GM12878 (cell line): ENCODE measurements at places on chromosomes 3 and 15.

DNA sequence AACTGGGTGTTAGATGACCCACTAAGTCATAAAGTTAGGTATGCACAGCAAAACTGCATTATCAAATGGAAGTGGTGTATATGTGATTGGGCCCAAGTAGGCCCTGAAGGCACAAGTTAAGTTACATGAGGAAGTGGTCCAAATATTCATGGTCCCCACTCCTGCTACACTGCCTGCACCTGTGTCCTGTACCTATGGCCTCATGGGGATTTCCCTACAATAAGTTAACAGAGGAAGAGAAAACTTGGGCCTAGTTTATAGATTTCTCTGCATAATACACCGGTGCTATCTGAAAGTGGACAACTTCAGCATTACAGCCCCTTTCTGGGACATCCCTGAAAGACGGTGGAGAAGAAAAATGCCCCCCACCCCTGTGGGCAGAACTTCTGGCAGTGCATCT lies 41.5 kb downstream of the STRIT1 start:
- no peaks in the 10 kb centered on the region for H3K36me3 ChIP-seq
- H3K27me3 ChIP-seq = no peaks in the 10 kb centered on the region
- DNase-seq = no peak
- no peaks in the 10 kb centered on the region for H3K4me1 ChIP-seq

- H3K27me3 ChIP-seq = no peaks in the 10 kb centered on the region
- no peaks in the 10 kb centered on the region for H3K4me1 ChIP-seq
- H3K27ac ChIP-seq = no peak overlapping the region
- H3K4me3 ChIP-seq = no peak overlapping the region
Measured at GRCh38 chr15:57694279-57694678, 12.2 kb upstream of the POLR2M start.

- H3K27ac ChIP-seq = no peak overlapping the region
- no peaks in the 10 kb centered on the region for H3K36me3 ChIP-seq
- H3K27me3 ChIP-seq = no peaks in the 10 kb centered on the region; the same call in 1 of the 2 replicates
- no peaks in the 10 kb centered on the region; the same call in 1 of the 2 replicates for H3K4me1 ChIP-seq
- no peak for DNase-seq
Measured at GRCh38 chr15:78830514-78831228, 19.4 kb upstream of the ADAMTS7 start.

- H3K27ac ChIP-seq = no peak overlapping the region
- DNase-seq = no peak
- H3K4me3 ChIP-seq = no peak overlapping the region
- H3K4me1 ChIP-seq = no peaks in the 10 kb centered on the region
- peaks cover 15% of the 10 kb centered on the region for H3K36me3 ChIP-seq
Measured at GRCh38 chr3:172329070-172329469, 119.2 kb downstream of the GHSR start.

- no peaks in the 10 kb centered on the region for H3K4me1 ChIP-seq
- H3K27ac ChIP-seq = no peak overlapping the region
- DNase-seq = no peak
- no peak overlapping the region for H3K4me3 ChIP-seq
- no peaks in the 10 kb centered on the region for H3K36me3 ChIP-seq
Measured at GRCh38 chr3:62539762-62540161, 166.4 kb upstream of the FEZF2 start.

DNA sequence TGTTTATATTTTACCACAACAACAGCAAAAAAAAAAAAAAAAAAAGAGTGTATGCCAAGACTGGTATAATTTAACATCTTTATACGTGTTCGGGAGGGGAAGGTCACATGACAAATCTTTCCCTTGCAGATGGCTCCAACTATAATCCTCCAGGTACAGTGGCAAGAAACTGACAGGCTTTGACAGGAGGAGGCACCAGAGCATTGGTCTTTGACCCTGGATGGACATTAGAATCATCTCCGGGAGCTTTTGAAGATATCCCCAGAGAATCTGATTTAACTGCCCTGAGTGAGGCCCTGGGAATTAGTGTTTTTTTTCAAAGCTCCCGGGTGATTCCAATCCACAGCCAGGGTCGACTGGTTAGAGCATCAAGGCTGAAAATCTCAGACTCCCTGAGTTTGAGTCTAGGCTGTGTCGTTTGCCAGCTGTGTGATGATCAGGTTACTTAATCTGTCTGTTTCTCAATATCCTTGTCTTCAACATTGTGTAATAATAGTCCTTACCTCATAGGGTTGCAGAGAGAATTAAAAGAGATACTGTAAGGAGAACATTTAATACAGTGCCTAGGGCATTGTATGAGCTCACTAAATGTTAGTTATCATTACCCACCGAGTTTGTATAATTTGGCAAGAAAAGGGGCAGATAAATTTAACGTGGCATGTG lies 8.9 kb upstream of the SEMA5B start:
- DNase-seq = no peak
- H3K36me3 ChIP-seq = no peaks in the 10 kb centered on the region
- no peak overlapping the region for H3K27ac ChIP-seq
- no peaks in the 10 kb centered on the region for H3K4me1 ChIP-seq
- peaks cover 10% of the 10 kb centered on the region for H3K27me3 ChIP-seq

DNA sequence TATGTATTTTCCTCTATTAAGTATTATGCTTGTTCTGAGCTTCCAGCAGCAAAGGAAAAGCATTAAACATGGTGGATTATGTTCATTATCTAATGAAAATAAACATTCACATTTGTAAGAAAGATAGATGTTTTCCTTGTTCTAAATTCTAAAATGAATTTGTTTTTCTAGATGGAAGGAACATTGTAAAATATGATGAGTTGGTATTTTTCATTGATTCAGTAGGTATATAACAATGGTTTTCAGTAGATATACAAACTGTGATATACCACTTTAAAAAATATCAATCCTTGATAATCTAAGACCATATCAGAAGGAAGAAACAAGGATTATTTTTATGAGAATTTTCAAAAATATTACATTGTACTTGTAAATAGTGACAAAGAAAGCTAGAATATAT lies 290.6 kb upstream of the GOLIM4 start:
- no peak overlapping the region for H3K4me3 ChIP-seq
- H3K4me1 ChIP-seq = no peaks in the 10 kb centered on the region
- DNase-seq = no peak
- H3K27ac ChIP-seq = no peak overlapping the region
- H3K36me3 ChIP-seq = no peaks in the 10 kb centered on the region

DNA sequence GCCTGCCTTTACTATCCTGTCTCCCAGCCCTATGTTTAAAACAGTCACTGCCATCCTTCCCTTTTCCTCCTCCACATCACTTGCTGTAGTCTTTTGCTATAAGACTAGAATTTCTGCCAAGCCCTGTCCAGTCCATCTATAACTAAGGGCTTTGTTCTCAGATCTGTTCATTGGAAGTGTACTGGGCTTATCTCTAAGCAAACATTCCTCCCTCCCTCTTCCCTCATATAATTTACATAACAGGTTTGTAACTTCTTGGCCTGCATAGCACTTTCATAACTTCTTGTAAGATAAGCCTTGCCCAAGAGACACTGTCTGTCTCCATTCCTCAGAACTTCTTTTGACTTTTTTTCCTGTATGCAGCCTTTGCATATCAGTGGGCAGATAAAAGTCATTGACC lies 16.7 kb downstream of the TPRG1 start:
- H3K4me3 ChIP-seq = no peak overlapping the region
- H3K36me3 ChIP-seq = no peaks in the 10 kb centered on the region
- no peaks in the 10 kb centered on the region for H3K4me1 ChIP-seq
- H3K27ac ChIP-seq = no peak overlapping the region
- no peaks in the 10 kb centered on the region for H3K27me3 ChIP-seq
- DNase-seq = no peak

DNA sequence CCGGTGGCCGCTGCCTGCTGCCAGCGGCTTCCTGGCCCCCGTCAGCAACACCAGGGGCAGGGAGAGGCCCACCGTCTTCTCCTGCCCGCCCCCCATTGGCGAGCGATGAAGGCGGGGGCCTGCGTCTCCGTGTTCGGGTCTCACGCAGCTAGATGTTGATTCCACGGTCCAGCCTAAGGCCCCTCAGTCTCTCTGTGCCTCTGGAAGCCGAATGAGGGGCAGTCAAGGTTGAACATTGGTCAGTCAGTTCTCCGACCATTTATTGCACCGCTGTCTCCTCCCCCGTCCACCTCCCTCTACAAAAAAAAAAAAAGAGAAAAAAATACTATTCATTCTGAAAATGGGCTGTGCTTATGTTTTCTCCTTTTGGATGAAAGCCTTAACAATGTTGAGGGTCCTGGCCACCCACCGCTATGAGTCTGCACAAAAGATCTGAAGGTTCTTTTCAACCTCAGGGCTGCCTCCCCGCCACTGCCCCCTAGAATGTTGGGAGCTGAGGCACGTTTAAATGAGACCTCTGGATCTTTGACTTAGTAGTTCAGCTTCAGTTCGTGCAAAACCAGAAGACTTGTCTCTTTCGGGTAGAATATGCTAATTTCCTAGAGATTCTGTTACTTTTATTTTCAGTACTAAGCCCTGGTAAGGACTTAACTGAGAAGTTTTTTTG lies 736 bp downstream of the IREB2 start:
- H3K36me3 ChIP-seq = no peaks in the 10 kb centered on the region
- H3K27me3 ChIP-seq = no peaks in the 10 kb centered on the region
- peak overlapping the region; percentile 98 for H3K4me3 ChIP-seq
- H3K4me1 ChIP-seq = 0 out of 2 replicates have a peak, but pooled peaks cover 8% of the 10 kb centered on the region
- peak overlapping the region; percentile 95 for H3K27ac ChIP-seq

GRCh38 chr3:191412759-191413158 lies 48.2 kb upstream of the PYDC2 start:
- DNase-seq = no peak
- H3K27ac ChIP-seq = no peak overlapping the region
- no peaks in the 10 kb centered on the region for H3K36me3 ChIP-seq
- H3K27me3 ChIP-seq = no peaks in the 10 kb centered on the region
- H3K4me3 ChIP-seq = no peak overlapping the region

GRCh38 chr15:56207092-56207491 lies 36.6 kb downstream of the RFX7 start:
- peak overlapping the region; percentile 66; the same call in 1 of the 2 replicates for H3K27ac ChIP-seq
- H3K4me1 ChIP-seq = peaks cover 28% of the 10 kb centered on the region
- no peak overlapping the region for H3K4me3 ChIP-seq
- H3K36me3 ChIP-seq = no peaks in the 10 kb centered on the region

GRCh38 chr15:60195611-60196010 lies 191.5 kb downstream of the FOXB1 start:
- DNase-seq = no peak
- no peaks in the 10 kb centered on the region for H3K4me1 ChIP-seq
- H3K4me3 ChIP-seq = no peak overlapping the region
- H3K27ac ChIP-seq = no peak overlapping the region

DNA sequence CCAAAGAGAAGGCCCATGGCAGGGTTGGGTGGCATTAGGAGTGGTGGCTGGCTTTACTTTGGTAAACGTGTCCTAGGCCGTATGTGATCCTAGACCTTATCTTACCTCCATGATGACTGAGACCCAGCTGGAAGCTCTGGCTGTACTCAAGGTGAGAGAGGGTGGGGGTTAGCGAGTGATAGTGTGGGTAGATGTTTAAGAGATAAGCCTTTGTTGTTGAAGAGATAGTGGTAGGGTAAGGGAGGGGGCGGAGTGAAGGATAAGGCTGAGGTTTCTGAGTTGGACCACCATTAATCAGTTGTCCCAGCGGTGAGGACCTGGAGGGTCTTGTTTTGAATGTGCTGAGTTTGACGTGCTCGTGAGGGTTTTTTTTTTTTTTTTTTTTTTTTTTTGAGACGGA lies 61.5 kb upstream of the ULK4 start:
- H3K4me1 ChIP-seq = peaks cover 28% of the 10 kb centered on the region
- no peaks in the 10 kb centered on the region for H3K27me3 ChIP-seq
- DNase-seq = no peak

GRCh38 chr15:86764021-86764420 lies 684.4 kb downstream of the AGBL1 start:
- DNase-seq = no peak
- H3K4me1 ChIP-seq = no peaks in the 10 kb centered on the region
- no peaks in the 10 kb centered on the region for H3K36me3 ChIP-seq
- H3K4me3 ChIP-seq = no peak overlapping the region
- no peaks in the 10 kb centered on the region for H3K27me3 ChIP-seq

DNA sequence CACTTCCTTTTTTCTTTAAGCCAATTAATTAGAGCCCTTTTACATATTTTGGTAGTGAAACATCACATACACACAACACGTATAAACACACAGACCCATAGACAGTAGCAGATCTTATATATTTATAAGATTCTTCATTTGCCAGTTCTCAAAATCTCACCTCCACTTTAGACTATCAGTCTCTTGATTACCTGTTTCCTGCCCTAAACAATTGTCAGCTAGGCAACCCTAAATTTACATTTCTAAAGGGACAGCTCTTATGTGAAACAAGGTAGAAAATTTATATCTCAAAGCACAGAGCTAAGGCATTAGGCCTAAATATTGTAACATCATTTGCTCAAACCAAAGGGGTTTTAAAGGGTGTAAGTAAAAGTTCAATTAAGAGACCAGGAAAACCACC lies 28.9 kb downstream of the SETMAR start:
- H3K27me3 ChIP-seq = no peaks in the 10 kb centered on the region
- H3K4me3 ChIP-seq = no peak overlapping the region

- DNase-seq = no peak
- no peaks in the 10 kb centered on the region for H3K4me1 ChIP-seq
- H3K27ac ChIP-seq = no peak overlapping the region
- H3K36me3 ChIP-seq = no peaks in the 10 kb centered on the region
- no peaks in the 10 kb centered on the region for H3K27me3 ChIP-seq
- H3K4me3 ChIP-seq = no peak overlapping the region
Measured at GRCh38 chr3:161430307-161430706, 59.0 kb upstream of the SPTSSB start.

DNA sequence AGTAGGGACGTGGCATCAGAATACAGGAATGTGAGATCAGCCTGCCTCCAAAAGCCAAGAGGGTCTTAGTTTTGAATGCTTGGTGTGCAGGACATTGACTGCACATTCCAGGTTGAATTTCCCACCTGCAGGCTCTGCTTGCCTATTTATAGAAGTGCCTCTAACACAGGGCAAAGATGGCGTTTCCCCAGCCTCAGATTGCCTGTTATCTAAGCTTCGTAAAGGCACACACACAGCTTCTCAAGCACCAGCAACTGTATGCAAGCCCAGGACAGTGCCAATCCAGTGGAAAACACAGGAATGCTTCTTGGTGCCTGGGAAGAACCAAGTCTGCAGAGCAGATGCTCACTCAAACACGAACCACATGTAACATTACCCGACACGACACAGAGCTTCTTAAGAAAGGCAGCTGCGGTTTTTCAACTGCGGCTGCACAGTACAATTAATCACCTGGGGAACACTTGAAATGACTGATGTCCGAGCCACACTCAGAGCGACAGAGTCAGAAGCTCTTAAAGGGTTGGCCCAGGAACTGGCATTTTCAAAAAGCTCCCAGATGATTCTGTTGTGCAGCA lies 90.0 kb upstream of the ANKRD34C start:
- DNase-seq = no peak
- H3K36me3 ChIP-seq = no peaks in the 10 kb centered on the region
- no peak overlapping the region for H3K27ac ChIP-seq
- H3K27me3 ChIP-seq = peaks cover 2% of the 10 kb centered on the region; the same call in 1 of the 2 replicates
- no peaks in the 10 kb centered on the region for H3K4me1 ChIP-seq

DNA sequence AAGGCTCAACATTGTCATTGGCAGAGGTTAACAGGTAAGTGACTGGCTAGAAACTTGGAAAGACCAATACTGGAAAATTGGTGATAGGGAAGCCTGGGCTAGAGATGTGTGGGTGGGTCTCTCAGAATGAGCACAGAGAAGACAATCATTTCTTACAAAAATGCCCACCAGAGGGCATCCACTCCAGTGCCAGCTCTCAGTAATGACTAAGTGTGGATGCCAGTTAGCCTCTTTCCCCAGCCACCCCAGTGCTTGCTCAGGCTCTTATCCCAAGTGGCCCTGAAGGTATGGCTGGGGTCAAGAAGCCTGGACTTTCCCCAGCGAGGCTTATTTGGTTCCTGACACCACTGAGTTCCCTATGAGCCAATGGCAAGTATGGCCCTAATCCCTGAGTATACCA lies 115.9 kb upstream of the ST8SIA2 start:
- DNase-seq = no peak
- no peaks in the 10 kb centered on the region for H3K36me3 ChIP-seq
- peaks cover 2% of the 10 kb centered on the region; the same call in 1 of the 2 replicates for H3K27me3 ChIP-seq
